ENCODE measurements at places on chromosomes 12 and 14.

GRCh38 chr12:78199926-78200325, 369.2 kb downstream of the NAV3 start:
- no peak for DNase-seq

DNA sequence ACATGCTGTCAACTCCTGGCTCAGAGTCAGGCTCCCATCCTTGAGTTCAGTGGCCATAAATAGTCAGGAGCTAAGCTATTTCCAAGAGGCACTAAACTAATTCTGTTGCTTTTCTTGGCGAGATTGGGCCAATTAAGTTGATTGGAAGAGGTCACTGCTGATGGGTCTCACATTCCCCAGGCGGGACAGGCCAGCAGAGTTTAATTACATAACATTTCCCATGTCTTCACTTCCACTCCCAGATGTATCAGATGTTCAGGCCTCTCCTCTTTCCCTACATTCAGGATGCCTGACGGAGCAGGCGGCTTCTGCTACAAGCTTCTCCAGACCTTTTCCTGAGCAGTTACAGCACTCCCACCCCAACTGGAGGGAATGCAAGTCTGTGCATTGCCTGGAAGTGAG, 5.3 kb downstream of the NTF3 start:
- no peak for DNase-seq

DNA sequence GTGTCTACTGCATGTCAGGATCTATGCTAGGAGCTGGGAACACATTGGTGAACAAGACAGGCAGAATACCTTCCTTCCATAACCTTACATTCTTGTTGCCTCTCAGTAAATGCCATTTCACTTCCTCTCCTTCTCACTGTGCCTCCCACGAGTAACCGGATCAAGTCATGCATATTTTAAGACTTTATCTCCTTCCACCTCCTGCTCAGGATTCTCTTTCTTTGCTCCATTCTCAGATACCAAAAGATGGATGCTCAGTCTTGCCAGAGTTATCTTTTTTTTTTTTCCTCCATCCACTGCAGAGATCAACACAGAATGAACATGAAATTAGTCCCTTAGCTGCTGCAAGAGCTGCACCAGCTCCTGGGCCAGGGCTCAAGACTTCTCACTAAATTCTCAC, 20.0 kb upstream of the APPL2 start:
- DNase-seq = no peak

- DNase-seq = no peak
These were observed 104.6 kb upstream of the ATF1 start for GRCh38 chr12:50659260-50659659.

DNA sequence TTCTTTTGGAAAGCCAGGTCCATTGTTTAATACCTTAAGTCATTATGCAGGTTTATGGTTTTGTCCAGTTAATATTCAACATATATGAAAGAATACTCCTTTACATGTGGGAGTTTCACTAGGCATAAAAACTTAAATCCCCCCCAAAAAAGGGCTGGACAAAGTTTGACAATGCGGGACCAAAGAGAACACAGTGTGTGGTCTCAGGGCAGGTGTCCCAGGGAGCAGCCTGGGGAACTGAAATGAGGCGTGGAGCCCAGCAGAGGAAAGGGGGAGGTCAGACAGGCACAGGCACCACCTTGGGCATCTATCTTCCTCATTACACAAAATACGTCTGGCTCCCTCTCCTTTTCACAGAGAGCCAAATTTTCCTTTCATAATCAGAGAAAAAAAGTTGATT, 22.5 kb downstream of the PKP2 start:
- DNase-seq = no peak

GRCh38 chr12:9256341-9256740, 48.1 kb upstream of the PZP start:
- no peak for DNase-seq

- DNase-seq = no peak
These were observed 162.2 kb downstream of the DIO2 start for GRCh38 chr14:80049055-80049454.

DNA sequence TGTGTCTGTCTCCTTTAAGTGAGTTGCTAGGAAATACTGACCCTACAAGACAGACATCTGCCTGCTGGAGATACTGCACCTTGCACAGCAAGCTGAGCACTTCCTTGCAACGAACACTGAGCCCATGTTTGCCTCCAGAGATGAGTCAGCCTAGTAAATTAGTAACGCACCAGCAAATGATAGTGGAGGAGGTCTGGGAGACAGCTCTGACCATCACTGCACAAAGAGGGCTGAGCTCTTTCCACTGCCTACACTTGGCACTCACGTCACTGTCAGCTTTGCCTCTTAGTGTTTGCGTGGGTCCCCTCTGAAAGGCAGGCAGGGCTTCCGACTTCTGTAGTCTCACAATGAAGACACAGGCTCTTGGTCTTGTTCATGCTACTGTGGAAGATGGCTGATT, 109.0 kb downstream of the APAF1 start:
- DNase-seq = no peak

DNA sequence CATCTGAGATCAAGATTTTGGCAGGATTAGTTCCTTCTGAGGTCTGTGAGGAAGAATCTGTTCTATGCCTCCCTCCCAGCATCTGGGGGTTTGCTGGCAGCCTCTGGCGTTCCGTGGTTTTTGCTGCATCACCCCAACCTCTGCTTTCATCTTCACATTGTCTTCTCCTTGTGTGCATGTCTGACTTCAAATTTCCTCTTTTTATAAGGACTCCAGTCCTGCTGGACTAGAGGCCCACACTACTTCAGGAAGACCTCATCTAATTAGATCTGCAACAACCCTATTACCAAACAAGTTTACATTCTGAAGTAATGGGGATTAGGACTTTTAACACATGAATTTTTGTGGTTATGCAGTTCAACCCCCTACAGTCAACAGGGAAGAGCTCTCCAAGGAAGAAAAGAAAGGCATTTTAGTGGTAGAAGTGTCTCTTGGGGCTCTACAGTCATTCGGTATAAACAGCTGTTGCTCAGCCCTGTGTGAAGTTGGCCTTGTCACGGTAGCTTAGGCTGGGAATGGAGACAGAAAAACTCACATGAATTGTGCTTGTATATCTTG, 89.7 kb downstream of the CAND1 start:
- no peak for DNase-seq

DNA sequence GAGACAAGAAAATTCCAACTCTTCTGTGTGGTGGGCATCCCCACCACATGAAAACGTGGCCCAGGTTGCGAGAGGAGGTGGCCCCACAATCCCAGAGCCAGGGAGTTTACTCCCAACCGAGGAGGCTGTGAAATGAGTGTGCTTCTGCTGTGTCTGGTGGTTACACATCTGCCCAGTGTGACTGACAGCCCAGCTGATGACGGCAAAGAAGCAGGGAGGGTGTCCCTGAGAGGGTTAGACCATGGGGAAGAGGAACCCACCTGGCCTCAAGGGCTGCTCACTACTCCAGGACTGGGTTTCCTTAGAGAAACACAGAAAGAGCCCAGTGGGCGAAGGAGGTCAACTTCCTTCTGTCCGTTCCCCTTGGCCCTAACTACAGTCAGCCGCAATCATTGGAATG, 24.6 kb downstream of the ZFP36L1 start:
- DNase-seq = no peak

GRCh38 chr12:69438539-69438938, 31.6 kb upstream of the FRS2 start:
- no peak for DNase-seq

DNA sequence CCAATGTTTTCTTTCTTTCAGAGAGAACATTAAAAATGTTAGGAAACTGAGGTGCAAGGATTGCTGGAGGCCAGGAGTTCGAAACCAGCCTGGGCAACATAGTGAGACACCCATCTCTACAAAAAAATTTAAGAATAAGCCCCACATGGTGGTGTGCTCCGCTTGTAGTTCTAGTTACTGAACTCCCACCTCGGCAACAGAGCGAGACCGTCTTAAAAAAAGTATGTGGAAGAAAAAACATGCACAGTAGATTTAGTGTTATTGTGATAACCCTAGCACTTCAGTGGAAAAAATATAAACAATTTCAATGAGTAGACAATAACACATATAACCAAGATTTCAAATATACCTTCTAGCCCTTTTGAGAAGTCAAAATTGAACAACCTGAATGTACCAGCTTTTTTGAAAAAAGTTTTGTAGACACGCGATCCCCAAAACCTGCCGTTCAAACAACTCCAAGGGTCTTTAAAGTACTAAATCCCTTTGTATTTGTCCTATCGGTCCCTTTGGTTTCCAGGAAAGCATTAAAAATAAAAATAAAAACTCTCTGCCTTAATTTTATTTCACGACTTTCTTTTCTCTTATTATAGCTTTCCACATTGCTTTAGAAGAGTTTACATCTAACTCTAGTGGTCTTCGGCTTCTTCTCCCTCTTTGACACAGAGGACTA, 1.0 kb upstream of the ANO6 start:
- DNase-seq = no peak

DNA sequence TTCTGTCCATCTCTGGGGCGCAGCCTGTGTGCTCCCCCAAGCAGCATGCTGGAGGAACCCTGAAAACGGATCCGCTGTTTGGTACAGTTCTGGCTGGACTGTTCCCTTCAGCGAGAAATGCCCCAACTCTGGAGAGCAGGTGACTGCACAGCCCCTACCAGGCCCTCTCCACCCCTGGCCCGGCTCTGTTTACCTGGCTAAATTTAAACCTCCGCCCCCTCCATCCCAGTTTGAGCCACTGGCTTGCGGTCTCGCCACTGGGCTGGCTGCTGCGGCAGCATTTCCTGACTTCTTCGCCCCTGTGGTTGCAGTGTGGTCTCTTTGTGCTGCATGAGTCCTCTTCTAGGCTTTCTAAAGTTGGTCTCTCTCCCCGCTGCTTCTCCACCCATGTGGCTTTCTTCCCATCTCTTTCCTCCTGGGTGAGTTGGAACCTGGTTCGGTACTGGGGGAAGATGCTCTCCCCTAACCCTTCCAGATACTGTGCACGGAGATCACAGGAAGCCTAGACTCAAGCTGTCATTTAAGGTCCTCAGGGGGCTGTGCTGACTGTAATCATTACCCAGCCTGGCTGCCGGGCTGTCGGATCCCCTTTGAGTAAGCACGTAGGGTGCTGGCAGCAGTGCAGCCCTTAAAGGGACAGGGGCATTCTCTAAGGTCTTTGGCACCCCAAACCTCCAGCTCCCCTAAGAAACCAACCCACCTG, 60.6 kb downstream of the FBXL14 start:
- DNase-seq = no peak

DNA sequence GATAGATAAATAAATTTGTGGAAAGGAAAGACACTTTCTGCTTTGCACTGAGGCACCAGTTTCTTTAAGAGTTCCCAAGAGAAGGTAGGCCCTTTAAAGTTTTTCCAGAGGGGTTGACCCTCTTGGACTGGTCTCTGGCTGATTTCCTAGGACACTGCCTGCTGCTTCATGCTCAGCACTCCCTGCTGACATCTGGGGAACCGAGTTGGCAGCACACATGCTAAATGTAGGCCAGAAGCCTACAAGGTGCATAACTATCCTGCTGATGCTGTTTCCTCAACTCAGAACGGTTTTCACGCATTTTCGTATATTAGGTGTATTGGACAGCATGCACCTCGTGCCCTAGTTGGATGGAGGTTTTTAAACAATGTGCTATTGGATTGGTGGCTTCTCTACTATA, 887.2 kb upstream of the SEL1L start:
- DNase-seq = no peak

DNA sequence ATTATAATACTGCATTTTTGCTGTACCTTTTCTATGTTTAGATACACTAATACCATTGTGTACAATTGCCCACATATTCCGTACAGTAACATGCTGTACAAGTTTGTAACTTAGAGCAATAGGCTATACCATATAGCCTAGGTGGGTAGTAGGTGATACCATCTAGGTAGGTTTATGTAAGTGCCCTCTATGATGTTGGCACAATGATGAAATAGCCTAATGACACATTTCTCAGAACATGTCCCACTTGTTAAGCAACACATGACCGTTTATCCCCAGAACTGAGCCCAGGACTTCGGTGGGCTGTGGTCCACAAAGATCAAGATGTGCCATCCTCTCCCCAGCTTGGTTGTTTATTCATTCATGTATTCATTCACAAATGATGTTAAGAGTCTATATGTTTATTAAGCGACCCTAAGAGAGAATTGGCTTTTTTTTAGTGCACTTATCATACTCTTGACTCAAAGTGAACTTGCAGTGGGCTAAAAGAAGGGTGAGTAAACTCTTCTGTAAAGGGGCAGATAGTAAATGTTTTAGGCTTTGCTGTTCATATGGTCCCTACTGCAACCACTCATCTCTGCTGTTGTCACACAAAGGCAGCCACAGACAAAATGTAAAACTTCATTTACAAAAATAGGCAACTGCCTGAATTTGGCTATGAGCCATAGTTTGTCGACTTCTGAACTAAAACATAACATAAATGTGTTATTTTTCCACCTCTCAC, 110.8 kb downstream of the NDUFA12 start:
- no peak for DNase-seq

- no peak for DNase-seq
These were observed 62.3 kb downstream of the PRKD1 start for GRCh38 chr14:29865299-29865698.

- DNase-seq = no peak
These were observed 26.8 kb downstream of the DUSP6 start for GRCh38 chr12:89325495-89325894.

GRCh38 chr14:36684946-36685345, 23.3 kb downstream of the PAX9 start:
- no peak for DNase-seq

GRCh38 chr12:91007531-91008290, 2.9 kb upstream of the EPYC start:
- DNase-seq = no peak

DNA sequence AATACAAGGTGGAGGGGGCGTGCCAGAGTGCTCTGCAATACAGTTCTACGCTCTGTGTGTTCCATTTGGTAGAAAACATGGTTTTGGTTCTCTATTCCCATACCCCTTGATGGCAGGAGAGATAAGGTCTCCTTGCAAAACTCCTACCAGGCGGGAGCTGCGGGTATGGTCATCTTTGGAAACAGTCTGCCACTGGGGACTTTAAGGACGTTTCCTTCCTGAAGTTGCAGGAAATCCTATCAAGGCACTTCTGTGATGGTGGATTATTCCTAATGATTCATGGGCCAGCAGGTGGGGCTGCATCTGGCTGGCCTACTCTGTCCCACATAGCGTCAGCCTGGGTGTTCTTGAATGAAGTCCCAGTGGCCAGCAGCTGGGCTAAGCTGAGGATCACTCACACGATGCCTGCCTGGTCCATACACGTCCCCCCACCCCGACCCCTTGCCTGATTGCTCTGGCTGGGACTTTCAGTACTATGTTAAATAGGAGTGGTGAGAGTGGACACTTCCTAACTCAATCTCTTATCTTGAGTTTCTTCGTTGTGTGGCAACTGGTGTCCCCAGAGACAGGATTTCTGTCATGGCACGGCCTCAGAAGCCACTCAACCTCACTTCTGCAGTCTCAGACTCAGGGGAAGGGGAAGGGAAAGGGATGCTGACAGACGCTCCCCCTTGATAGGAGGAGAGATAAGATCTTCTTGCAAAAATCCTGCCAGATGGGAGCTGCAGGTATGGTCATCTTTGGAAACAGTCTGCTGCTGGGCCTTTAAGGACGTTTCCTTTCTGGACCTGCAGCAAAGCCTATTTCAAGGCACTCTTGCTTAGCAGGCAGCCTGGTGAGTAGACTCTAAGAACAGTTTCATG, 61.0 kb upstream of the FKBP4 start:
- DNase-seq = no peak

- no peak for DNase-seq
These were observed 16.7 kb upstream of the ZFP36L1 start for GRCh38 chr14:68809524-68809923.

GRCh38 chr12:74043343-74043742, 494.3 kb upstream of the ATXN7L3B start:
- DNase-seq = no peak

GRCh38 chr14:98946940-98947339, 325.1 kb downstream of the BCL11B start:
- no peak for DNase-seq

- DNase-seq = no peak
These were observed 882 bp upstream of the IL23A start for GRCh38 chr12:56337753-56338251.

- no peak for DNase-seq
These were observed 35.9 kb downstream of the SLC8B1 start for GRCh38 chr12:113298861-113299545.

All from NCI-H748 treated with DMSO at 0.1 percent for 48 hours (cell line).